ENCODE measurements at places on chromosomes 3 and 15.

DNA sequence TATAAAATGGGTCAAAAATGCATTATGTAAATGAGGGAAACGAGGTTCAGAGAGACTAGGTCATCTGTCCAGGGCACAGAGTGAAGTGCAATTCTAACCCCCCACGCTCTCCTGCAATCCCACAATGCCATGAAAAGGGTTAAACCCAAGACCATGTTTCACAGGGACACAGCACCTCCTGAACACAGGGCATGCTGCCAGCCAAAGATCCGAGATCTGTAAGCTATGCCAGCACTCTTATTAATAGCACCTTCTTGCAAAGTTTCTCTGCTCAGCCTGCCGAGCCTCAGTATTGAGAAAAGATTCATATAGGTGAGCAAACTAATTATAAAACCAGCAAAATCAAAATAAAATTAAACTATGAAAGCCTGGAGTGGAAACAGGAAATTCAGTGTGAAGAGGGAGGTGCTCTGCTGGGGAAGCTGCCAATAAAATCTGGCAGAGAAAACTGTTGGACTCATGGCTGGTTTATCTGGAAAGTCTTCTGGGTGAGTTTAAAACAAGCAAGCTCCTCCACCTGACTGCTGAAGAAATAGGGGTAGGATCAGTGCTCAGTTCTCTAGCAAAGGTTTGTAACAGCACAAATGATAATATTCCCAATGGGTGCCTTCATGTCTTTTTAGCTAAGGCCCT, 50.3 kb downstream of the LRIG1 start:
- no peak for DNase-seq

DNA sequence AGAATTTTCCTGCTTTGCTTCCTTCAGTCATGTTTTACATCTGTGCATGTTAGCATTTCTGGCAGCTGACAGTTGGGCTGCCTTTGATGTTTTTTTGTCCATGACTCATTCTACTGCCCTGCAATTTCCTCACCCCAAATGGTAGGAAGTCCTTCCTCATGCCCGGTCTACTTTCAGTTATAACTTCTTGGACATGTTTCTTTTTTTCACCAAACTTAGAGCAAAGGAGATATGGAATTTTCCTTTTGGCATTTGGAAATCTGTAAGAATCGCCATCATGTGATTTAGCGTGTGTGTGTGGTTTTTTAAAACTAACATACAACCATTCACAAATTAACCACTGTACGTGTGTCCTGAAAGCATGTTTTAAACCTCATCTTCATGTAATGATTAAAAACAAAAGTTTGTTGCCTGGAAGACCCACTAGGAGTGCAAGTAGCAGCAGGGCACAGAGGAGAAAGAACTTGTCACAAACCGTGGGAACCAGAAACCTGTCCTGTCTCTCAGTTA, 430.7 kb upstream of the CFAP20DC start:
- no peak for DNase-seq

DNA sequence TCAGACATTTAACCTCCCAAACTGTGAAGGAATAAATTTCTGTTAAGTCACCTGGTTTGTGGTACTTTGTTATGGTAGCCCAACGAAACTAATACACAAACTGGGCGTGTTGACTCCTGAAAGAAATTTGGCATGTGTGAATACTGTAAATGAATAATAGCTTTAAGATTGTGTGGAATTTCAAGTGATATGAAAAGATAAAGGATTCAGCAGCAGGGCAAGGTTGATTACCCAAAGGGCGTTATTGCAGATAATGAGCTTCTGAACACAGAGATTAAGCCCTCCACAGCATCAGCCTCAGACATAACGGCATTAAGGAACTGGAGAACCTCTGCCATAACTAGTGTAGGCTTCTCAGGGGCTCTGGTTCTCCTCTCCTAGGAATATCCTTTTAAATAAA, 451.5 kb upstream of the NECTIN3 start:
- no peak for DNase-seq

GRCh38 chr3:118618247-118619040, 416.2 kb downstream of the IGSF11 start:
- no peak for DNase-seq

DNA sequence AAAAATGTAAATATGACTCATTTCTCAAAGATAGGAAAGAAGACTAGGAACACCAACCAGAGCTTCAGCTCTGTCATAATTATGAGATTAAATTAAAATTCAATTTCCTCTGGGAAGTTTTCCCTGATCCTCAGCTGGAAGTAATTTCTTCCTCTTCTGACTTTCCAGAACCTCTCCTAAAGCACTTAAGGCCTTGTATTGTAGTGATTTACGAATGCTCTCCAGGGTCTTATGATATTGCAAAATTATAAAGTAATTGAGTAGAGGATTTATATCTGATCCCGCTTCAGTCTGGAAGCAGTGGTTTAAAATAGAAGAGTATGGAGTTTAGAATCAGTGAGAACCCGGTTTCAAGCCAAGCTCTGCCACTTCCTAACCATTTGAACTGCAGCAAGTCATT, 279.8 kb downstream of the ZPLD1 start:
- no peak for DNase-seq

DNA sequence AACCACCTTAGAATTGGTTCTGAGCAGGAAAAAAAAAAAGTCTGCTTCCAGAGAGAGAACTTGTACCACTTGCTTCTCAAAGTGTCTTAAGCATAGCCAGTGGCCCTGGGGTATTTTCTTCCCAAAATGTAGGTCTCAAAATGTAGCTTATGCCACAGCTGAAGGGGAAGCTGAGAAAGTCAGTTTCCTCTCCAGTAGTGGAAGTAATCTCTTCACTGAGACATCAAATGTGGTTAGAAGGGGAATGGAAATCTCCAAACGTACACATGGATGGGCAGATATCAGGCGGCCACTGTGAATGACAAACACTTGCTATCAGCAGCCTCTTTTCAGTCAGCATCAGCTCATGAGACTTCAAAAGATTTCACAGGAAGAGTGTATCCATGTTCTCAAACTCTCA, 841.2 kb downstream of the TUSC7 start:
- DNase-seq: no peak

DNA sequence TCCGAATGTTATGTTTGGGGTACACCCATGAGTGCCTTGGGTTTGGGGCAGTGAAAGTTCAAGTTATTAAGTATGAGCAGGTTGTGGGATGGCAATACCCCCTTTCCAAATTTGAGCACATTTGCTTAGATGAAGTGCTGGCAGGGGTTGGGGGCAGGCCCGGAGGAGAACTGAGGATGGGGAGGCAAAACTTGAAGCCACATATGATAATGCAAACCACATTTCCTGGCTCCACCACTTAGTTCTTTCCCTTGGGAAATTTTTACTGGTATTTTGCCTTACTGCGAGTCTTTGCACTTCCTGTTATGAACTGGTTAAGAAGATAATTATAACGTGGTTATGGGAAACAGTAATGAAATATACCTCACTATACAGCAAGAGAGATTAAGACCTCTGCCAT, 336.0 kb upstream of the ONECUT1 start:
- no peak for DNase-seq

GRCh38 chr3:38519651-38520050, 23.5 kb downstream of the EXOG start:
- no peak for DNase-seq

- DNase-seq: no peak
Observed at GRCh38 chr15:31554261-31554660, 227.6 kb downstream of the KLF13 start.

DNA sequence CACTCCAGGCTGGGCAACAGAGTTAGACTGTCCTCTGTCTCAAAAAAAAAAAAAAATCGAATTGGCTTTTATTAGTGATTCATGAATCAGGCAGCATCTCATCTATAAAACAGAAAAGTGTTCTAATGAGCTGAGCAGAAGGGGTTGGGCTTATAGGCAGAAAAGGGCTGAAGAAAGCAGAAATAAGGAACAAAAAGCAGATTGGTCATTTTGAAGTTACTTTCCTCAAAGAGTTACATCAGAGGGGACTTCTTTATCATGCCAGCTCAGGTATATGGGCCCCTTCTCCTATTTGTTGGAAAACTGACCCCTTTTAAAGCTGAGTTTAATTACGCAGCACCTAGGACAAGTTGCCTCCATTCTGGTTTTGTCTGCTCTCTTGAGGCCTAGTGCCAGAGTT, 722 bp upstream of the POGLUT1 start:
- DNase-seq: no peak

Measured in stimulated activated CD8-positive, alpha-beta memory T cell treated with anti-CD3 and anti-CD28 coated beads, Interleukin-15, amount 100 ng/mL, for 24 hours (primary cell).